AG04449 (cell line): ENCODE measurements at places on chromosomes 2 and 18.

GRCh38 chr2:135825550-135826176 lies 11.3 kb downstream of the LCT start:
- DNase-seq = no peak

GRCh38 chr2:111519071-111519470 lies 364.9 kb downstream of the ANAPC1 start:
- no peak for DNase-seq

DNA sequence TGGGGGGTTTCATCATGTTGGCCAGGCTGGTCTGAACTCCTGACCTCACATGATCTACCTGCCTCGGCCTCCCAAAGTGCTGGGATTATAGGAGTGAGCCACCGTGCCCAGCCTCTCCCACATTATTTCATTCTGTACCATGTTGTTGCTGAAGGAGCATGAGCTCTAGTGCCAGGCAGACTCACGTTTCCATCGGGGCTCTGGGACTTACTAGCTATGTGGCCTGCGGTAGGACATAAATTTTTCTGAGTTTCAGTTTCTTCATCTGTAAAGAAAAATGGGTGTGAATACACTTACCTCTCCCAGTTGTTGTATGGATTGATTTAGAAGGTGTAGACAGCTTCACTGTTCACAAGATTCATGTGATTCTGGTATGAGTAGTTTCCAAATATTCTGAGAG lies 30.8 kb upstream of the CCL20 start:
- no peak for DNase-seq

DNA sequence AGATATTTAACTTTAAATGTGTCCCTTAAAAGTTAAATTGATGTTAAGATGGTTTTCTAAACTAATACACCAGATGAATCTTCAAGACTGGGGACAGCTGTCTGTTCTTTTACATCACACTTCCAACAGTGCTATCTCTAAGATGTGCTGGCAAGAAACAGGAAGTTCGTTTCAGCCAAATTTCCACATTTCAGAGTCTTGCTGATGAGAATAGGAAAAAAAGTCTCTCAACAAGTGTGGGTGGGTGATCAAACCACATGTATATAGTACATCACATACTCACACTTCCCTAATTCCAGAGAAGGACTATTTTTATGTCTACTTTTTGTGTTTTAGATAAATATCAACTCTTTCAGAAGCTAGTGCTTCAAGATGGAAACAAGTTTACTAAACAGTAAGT lies 1712.8 kb upstream of the TMEFF2 start:
- no peak for DNase-seq

DNA sequence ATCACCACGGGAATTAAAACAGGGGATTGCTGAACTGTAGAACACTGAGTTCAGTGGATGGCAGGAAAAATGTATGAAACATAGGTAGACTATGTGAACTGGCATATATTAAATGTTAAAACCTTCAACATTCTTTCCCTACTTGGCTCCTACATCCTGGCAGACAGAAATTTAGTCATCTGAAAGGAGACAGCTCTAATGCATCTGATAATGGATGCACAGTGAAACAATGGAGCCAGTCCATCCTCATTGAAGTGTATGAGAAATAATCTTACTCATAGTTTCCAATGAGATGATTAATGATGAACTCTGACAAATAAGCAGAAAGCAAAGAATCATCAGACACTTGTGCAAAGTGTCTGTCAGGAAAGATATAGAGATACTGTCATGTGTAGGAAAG lies 1629.7 kb upstream of the TMEFF2 start:
- no peak for DNase-seq

GRCh38 chr2:183172220-183172887 lies 48.1 kb downstream of the NUP35 start:
- no peak for DNase-seq

DNA sequence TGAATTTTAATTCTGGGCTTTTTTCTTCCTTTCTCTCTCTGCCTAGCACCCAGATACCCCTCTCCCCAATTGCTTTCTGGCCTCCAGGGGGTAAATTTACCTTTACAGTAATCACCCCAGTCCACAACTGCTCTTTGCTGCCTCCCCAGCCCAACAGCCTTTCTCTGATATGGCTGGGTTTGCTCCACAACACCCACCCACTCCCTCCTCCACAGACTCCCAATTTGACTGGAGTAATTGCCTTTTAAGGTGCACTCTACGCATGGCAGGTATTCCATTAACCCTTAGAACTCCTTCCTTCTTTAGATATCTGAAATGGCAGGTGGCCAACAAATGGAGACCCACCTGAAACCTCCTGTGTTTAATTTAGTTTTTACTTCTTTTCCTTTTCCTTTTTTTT lies 3.6 kb downstream of the CELF4 start:
- no peak for DNase-seq

DNA sequence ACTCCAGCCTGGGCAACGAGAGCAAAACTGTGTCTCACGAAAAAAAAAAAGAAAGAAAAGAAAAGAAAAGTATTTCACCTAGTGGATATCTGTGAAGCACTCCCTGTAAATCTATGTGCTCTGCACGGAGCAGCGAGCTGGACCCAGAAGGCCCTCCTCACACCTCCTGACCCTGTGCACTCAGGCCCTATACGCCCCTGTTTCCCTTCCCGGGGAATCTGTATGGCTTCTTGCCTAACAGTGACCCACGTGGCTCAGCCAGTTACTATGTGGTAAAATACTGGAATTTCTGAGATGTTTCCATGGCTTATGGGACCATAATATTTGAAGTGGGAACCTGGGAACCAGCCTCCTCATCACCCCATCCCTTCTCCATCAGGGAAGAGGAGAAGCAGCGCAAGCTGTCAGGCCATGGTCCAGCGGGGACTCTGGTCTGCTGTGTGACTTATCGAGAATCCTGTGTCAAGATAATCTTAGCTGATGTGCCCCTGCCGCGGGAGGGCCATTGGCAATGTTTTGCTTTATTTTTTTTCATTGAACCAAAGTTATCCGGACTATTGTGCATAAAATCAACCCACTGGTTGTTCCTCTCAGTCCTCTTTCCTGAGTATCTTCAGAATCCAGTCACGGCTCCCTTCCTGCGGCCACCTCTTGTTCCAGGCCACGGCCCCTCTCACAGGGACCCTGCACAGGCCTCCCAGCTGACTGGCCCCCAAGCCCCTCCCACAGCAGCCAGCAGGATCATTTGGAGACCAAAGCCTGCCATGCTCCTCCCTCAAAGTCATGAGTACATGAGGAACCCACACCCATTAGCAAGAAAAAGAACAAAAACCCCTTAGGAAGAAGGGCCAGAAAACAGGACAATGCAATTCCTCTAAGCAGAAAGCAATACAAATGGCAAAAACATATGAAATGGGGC lies 30.6 kb downstream of the SDC1 start:
- DNase-seq = no peak

GRCh38 chr2:159164457-159164911 lies 122.0 kb downstream of the WDSUB1 start:
- no peak for DNase-seq

GRCh38 chr18:48300463-48300961 lies 108.7 kb downstream of the ZBTB7C start:
- DNase-seq = no peak
